Colonic mucosa (tissue), 4 donors: ENCODE measurements at places on chromosomes 3 and 15. TPM values are rescaled to one million over a fixed set of nuclear protein-coding genes. Genes with fewer than 3 reads are reported as not detected.

The MRAS gene
- 2.2 TPM for total RNA-seq

The CCNL1 gene
- 103 TPM for total RNA-seq

DNA sequence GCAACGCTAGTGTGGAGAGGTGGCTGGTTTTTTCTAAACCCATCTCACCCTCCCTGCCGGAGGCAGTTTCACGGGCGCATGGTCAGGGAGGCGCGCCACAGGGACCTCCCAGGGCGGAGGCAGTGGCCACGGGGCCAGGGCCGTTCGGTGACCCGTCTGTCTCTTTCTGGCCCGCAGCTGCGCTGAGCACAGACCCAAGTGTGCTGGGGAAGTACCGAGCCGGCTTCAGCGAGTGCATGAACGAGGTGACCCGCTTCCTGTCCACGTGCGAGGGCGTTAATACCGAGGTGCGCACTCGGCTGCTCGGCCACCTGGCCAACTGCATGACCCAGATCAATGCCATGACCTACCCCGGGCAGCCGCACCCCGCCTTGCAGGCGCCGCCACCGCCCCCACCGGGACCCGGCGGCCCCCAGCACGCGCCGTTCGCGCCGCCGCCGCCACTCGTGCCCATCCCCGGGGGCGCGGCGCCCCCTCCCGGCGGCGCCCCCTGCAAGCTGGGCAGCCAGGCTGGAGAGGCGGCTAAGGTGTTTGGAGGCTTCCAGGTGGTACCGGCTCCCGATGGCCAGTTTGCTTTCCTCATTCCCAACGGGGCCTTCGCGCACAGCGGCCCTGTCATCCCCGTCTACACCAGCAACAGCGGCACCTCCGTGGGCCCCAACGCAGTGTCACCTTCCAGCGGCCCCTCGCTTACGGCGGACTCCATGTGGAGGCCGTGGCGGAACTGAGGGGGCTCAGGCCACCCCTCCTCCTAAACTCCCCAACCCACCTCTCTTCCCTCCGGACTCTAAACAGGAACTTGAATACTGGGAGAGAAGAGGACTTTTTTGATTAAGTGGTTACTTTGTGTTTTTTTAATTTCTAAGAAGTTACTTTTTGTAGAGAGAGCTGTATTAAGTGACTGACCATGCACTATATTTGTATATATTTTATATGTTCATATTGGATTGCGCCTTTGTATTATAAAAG, 1.8 kb downstream of the HES1 start:
- H3K4me3 ChIP-seq = peak overlapping the region; percentile 54
- H3K36me3 ChIP-seq = no peaks in the 10 kb centered on the region
- no peaks in the 10 kb centered on the region for H3K27me3 ChIP-seq
- H3K27ac ChIP-seq = peak overlapping the region; percentile 84
- peak; percentile 57 for DNase-seq
- peaks cover 6% of the 10 kb centered on the region for H3K4me1 ChIP-seq

The CAND2 gene
- total RNA-seq = 0.72 TPM

- H3K4me1 ChIP-seq = no peaks in the 10 kb centered on the region
- no peaks in the 10 kb centered on the region for H3K27me3 ChIP-seq
- no peak overlapping the region for H3K27ac ChIP-seq
- no peak overlapping the region for H3K4me3 ChIP-seq
- no peak for DNase-seq
- no peaks in the 10 kb centered on the region for H3K36me3 ChIP-seq
These were observed 175.4 kb downstream of the MBNL1 start for GRCh38 chr3:152444029-152444641.

DNA sequence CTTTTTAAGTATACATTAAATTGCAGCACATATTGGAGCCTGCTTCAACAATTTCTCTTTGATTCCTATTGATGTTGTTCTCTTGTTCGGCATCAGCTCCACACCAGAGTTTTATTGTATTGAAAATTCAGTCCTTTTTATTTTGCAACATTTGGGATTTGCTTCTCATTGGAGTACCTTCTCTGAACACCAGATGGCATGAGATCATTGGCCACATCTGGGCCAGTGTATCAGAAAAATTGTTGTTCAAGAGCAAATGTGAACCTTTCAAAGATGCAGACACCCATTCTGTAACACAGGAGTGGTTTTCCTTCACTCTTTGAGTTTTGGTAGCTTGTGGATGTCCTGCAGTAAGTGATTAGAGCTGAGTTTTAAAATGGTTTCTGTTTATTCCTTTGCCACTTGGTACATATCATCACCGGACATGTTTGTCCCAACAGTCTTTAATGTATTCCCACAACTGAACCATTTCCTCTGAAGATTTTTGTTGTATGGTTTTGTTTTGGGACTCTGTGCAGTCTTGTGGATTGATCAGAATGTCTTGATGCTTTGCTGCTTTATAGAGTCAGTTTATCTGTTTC, 96.1 kb downstream of the MCTP2 start:
- H3K4me1 ChIP-seq = no peaks in the 10 kb centered on the region
- no peaks in the 10 kb centered on the region for H3K27me3 ChIP-seq
- no peak for DNase-seq
- H3K4me3 ChIP-seq = no peak overlapping the region

The GP9 gene
- not detected for total RNA-seq

DNA sequence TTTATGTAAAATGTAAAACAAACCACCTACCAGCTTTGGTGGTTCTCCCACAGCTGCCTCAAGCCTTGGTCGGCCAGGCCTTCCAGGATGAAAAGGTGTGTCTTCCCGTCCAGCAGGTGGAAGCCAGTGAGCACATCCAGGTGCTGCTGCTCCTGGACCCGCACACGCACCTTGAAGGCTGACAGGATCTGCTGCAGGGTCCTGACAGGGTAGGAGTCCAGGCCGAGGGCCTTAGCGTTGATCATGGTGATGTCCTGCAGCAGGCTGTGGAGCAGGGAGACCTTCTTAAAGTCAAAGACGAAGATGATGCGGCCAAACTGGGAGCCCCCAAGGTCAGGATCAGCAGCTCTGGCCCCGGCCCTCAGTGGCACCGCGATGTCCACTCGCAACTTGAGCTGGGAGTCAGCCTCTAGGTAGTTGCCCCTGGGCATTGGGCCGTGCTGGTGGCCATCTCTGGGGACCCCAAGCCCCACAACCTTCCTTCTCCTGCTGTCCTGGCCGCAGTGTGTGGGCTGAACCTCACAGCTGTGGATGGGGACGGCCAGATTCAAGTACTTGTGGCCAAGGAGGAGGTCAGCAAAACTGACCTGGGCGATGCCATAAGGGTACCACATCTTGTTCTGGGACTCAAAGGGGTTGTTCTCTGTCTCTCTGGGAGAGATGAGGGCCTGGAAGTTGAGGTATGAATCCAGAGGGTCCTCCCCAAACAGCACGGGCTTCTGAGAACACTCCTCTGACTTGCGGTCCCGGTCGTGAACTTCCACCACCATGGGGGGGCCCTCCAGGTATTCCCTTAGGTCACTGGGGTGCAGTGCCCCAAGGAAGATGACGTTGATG, 48.6 kb downstream of the CFAP92 start:
- H3K27me3 ChIP-seq = no peaks in the 10 kb centered on the region

The SEMA4B gene
- total RNA-seq = 102 TPM

The SLC51A gene
- total RNA-seq = 65.1 TPM

The BFSP2 gene
- total RNA-seq = not detected

DNA sequence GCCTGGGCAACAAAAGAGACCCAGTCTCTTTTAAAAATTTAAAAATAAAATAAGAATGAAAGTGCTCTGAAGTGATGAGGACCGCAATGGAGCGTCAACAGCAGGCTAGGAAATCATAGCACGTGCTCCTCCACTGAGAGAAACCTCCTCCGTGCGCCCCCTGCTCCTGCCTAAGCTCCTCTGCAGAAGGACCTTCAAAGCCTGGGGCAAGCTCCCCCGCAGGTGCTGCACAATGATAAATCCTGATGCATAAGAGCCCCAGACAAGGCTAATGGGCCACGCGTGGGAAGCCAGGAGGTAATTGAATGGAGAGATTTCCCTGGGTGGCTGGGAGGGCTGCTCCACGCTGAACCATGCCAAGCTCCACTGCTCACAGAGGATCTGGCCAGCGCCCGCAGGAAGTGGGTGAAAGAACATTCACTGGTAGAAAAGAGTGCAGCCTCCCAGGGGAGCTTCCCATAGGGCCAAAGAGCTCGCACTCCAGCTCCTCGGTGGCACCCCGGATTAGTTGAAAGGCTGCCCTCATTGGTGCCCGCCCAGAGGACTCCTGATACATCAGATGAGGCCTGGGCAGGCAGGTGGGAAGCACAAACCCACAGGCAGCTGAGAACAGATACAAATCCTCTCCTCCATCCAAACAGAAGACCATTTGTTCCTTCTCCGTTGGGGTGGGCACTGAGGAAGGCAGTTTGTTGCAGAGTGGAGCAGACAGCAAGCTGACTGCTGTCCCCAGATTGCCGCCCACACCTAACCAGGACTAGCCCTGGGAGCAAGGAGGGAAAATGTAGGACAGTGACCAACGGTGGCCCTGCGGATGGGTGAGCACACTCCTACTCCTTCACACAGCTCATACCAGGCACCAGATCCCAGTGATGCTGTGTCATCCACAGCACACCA, 52.5 kb downstream of the CPN2 start:
- H3K27ac ChIP-seq = no peak overlapping the region
- no peak overlapping the region for H3K4me3 ChIP-seq
- H3K36me3 ChIP-seq = no peaks in the 10 kb centered on the region
- H3K4me1 ChIP-seq = no peaks in the 10 kb centered on the region
- H3K27me3 ChIP-seq = peaks cover 4% of the 10 kb centered on the region

The C2CD4A gene
- total RNA-seq = 2.4 TPM

The CLDN1 gene
- 2.2 TPM for total RNA-seq

The NXPE3 gene
- 2.1 TPM for total RNA-seq

- H3K27me3 ChIP-seq = peaks cover under 1% of the 10 kb centered on the region
- DNase-seq = no peak
- no peaks in the 10 kb centered on the region for H3K4me1 ChIP-seq
- H3K36me3 ChIP-seq = no peaks in the 10 kb centered on the region
- no peak overlapping the region for H3K27ac ChIP-seq
These were observed 37.4 kb upstream of the PRICKLE2 start for GRCh38 chr3:64262574-64263114.

The CHST2 gene
- 1.8 TPM for total RNA-seq

The FAM131A gene
- 15.0 TPM for total RNA-seq

DNA sequence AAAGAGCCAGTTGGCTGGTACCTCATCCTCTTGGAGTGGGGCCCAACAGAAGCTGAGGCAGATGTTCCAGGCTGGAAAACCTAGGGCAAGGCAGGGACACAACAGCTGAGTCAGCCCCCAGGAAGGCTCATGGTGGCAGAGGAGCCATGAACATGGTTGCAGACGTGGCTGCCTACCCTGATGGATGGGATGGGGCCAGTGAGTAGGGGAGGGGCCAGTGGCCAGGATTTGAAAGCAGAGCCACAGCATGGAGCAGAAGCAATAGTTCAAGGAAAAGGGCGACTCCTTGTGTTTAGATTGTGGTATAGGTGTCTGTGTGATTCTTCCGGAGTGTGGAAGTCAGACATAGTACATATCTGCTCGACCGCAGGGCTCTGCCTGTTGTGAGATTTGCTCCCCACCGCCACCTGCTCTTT, 24.2 kb downstream of the PXYLP1 start:
- no peaks in the 10 kb centered on the region for H3K27me3 ChIP-seq
- no peak for DNase-seq
- H3K27ac ChIP-seq = no peak overlapping the region

DNA sequence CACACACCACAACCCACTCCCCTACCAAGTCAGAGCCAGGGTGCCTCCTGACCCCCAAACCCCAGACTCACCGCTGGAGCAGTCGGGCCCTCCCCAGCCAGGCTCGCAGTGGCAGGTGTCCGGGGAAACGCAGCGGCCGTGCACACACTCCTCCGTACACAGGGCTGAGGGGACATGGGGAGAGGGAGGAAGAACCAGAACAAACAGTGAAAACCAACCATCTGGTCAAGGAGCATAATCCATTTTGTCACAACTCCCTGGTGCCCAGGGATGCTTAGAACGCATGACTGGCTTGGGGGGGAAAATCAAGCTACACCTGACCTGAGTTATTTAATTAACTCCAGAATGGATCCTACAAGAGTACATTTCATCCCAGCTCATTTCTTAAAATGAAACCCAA, 159.2 kb downstream of the MEGF11 start:
- H3K27ac ChIP-seq = no peak overlapping the region
- no peak for DNase-seq
- no peaks in the 10 kb centered on the region for H3K36me3 ChIP-seq
- H3K4me3 ChIP-seq = no peak overlapping the region
- no peaks in the 10 kb centered on the region for H3K27me3 ChIP-seq

GRCh38 chr15:68565726-68566125, 13.1 kb upstream of the CORO2B start:
- H3K36me3 ChIP-seq = no peaks in the 10 kb centered on the region
- H3K27ac ChIP-seq = no peak overlapping the region
- H3K4me1 ChIP-seq = no peaks in the 10 kb centered on the region
- no peak for DNase-seq

GRCh38 chr3:109924196-109924595, 586.9 kb upstream of the DPPA4 start:
- no peaks in the 10 kb centered on the region for H3K27me3 ChIP-seq
- no peak overlapping the region for H3K4me3 ChIP-seq
- H3K27ac ChIP-seq = no peak overlapping the region
- H3K4me1 ChIP-seq = no peaks in the 10 kb centered on the region
- DNase-seq = no peak

The IQCH gene
- total RNA-seq = 0.93 TPM

The PCYT1A gene
- 56.1 TPM for total RNA-seq

The SLC2A2 gene
- 0.08 TPM for total RNA-seq

GRCh38 chr3:194130807-194131589, 5.0 kb upstream of the HES1 start:
- no peaks in the 10 kb centered on the region for H3K36me3 ChIP-seq
- H3K4me1 ChIP-seq = peaks cover 6% of the 10 kb centered on the region
- peak; percentile 70 for DNase-seq
- H3K27me3 ChIP-seq = no peaks in the 10 kb centered on the region

- no peak for DNase-seq
- no peak overlapping the region for H3K4me3 ChIP-seq
- no peak overlapping the region for H3K27ac ChIP-seq
- no peaks in the 10 kb centered on the region for H3K36me3 ChIP-seq
These were observed 27.1 kb upstream of the ACKR4 start for GRCh38 chr3:132570016-132570415.

- no peaks in the 10 kb centered on the region for H3K4me1 ChIP-seq
- H3K4me3 ChIP-seq = no peak overlapping the region
- H3K36me3 ChIP-seq = no peaks in the 10 kb centered on the region
- no peak overlapping the region for H3K27ac ChIP-seq
These were observed 935.2 kb downstream of the TBL1XR1 start for GRCh38 chr3:176262071-176262470.

GRCh38 chr3:76078101-76078500, 292.8 kb upstream of the ZNF717 start:
- H3K4me3 ChIP-seq = no peak overlapping the region
- no peak for DNase-seq
- no peaks in the 10 kb centered on the region for H3K4me1 ChIP-seq
- no peaks in the 10 kb centered on the region for H3K27me3 ChIP-seq
- H3K36me3 ChIP-seq = no peaks in the 10 kb centered on the region

DNA sequence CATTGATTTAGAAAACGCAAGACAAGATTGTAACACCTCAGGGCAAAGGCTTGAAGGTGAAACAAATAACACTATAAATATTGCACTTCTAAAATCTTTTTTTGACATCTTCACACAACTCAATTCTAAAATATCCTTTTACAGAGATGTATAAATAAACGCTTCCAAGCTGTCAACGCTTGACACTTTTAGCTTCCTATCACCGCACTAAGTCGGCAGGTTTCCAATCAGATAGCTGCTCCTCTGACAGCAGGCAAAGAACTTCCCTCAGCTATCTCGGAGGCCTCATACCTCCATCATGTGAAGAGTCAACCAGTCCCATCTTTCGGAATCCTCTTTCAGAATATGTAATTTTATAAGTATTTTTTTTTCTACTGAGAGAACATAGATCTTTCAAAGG, 71.0 kb downstream of the PCOLCE2 start:
- H3K27ac ChIP-seq = no peak overlapping the region
- no peaks in the 10 kb centered on the region for H3K27me3 ChIP-seq
- no peak overlapping the region for H3K4me3 ChIP-seq
- H3K36me3 ChIP-seq = no peaks in the 10 kb centered on the region

The GP5 gene
- 0.11 TPM for total RNA-seq

The THBS1 gene
- total RNA-seq = 162 TPM

The AADACL2 gene
- not detected for total RNA-seq
